Peyer's patch (tissue), 4 donors: ENCODE measurements at places on chromosomes 6 and 20. TPM values are rescaled to one million over a fixed set of nuclear protein-coding genes. Genes with fewer than 3 reads are reported as not detected.

DNA sequence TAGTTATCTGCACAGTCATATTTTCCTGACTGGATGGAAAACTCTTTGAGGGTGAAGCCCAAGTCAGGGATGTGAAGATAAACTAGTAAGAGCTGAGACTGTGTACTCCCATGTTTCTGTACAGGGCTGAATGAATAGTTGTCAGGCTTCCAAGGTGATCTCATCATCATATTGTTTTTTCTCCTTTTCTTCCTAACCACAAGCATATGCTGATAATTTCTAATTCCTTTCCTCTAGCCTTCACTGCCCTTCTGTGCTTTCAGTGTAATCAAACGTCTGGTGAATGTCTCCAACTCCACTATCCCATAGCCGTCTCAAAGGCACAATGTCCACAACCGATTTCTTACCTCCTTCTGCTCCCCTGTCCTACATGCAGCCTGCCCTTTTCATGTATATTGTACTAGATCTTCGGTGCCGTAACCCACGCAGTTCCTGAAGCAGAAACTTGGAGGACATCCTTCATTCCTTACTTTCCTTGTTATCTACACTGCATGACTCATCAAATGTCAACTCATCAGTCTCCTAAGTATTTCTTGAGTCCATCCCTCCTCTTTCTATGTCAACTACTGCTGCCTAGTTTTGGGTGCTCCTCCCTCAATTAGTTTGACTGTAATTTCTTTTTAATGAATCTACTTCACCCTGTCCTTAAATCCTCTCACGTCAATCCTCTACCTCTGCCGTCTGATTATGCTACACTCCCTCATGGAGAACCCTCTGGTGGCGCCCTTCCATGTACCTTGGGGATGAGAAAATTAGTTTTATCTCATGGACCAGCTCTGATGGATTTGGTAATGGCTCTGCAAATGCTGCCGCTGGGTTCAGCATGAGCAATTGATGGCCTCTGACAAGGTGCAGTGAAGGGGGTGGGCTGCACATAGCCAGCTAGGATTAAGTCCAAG is 21.9 kb downstream of the NCOA7 start:
- H3K4me1 ChIP-seq, result peaks cover 28% of the 10 kb centered on the region
- no peak overlapping the region for H3K27ac ChIP-seq
- no peak for DNase-seq
- no peaks in the 10 kb centered on the region for H3K36me3 ChIP-seq

DNA sequence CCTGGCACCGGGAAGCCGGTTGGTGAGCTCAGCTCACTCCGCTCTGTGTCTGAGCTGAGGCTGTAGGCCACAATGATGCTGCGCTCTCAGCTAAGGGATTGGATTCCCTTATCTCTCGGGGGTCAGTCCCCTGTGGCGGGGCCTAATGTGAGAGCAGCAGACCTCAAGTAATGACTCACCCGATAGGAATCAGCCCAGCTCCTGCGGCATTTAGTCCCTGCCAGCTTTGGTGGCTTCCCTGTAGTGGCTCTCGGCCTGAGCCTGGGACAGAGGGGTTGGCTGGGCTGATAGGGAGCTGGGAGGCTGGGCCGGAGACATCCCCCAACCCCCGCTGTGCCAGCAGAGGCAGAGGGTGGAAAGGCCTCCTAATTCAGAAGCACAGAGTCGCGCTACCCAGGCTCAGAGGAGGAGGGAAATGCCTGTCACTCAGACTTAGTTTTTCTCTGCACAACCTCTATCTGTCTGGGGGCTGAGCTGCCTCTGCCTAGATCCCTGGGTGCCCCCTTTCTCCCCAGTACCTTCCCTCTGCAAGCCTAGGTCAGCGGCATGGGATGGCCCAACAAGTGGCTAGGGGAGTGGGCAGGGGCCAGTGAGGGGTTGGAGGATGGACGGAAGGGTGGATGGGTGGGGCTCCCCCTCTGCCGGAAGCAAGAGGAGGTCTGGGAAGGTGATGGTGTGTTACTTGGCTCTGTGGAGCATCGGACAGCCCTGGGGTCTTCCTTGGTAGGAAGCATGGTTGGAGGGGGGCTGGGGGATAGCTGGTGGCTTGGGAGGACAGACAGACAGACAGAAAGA is 92.2 kb downstream of the CDH22 start:
- DNase-seq, result no peak
- H3K27ac ChIP-seq, result no peak overlapping the region
- H3K4me3 ChIP-seq, result no peak overlapping the region

DNA sequence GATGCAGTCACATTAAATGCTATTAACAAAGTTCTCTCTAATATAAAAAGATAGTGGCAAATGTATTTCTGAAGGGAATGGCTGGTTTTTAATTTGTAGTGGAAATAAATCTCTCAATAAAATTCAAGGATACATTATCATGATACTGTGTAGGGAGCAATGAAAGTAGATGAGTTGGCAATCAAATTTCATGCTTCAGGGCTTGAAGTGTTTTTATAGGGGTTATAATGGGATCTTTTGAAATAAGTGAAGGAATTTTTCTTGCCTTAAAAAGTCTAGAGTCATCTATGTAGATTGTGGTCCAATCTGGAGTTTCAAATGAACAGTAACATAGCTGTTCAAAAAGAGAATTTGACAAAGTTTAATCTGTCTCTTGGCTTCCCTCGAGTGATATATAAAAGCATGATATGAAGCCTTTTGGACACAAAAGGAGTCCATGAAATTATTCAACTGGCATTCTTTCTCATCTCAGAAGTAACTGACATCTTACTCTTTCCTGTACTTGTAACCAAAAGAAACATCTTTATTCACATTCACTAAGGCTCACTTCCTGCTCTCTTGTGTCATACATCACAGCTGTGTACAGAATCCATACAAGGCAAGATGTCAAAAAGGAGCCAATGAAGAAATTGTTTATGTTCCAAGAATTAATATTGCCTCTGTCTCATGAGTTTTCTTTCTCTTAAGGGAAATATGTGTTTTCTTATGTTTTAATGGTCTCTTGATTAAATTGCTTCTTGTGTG is 591.0 kb upstream of the GJE1 start:
- no peaks in the 10 kb centered on the region for H3K27me3 ChIP-seq
- no peak overlapping the region for H3K27ac ChIP-seq
- DNase-seq, result no peak
- no peaks in the 10 kb centered on the region for H3K4me1 ChIP-seq

DNA sequence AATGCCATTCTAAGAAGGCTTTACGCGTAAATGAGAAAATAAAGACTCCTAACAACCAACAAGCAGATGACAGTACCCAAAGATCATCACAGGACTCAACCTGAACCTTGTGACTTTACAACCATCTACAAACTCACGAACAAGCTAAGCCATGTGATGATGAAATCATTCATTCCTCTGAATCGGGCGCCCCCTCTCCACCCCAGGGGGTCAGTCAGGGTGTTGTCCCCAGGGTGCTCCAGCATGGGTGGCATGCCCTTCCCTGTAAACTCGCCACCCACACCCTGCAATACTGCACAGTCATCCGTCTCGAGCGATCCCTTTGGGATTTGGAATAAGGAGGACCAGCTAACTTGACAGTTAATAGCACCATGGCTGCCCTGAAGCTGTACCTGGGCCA is 12.6 kb downstream of the SERPINB6 start:
- no peak overlapping the region for H3K4me3 ChIP-seq
- no peak overlapping the region for H3K27ac ChIP-seq
- no peaks in the 10 kb centered on the region for H3K36me3 ChIP-seq

- H3K36me3 ChIP-seq, result no peaks in the 10 kb centered on the region
- peak overlapping the region; percentile 46 for H3K27ac ChIP-seq
- H3K4me1 ChIP-seq, result peaks cover 3% of the 10 kb centered on the region
- no peak overlapping the region for H3K4me3 ChIP-seq
- H3K27me3 ChIP-seq, result no peaks in the 10 kb centered on the region
Observed at GRCh38 chr6:37160922-37161778, 8.8 kb upstream of the PIM1 start.

DNA sequence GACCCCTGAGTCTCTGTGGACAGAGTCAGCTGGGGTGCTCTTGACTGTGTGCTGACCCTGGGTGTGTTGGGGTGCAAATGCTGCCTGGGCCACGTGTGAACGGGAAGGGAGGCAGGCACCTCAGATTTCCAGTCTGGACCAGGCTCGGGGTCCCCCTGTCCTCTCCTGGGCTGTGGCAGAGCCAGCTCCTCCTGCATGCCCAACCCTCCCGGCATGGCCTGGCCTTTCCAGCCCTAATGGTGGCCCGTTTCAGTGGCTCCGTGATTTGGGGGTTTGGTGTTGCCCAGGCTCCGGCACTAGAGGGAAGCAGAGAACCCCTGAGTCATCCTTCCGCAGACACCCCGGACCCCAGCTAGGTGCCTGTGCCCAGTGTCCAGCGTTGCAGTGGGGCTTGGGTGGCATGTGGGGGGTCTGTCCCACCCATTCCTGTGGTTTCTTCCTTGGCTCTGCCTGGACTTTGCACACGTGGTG is 9.1 kb downstream of the RBM38 start:
- no peaks in the 10 kb centered on the region for H3K27me3 ChIP-seq
- H3K4me3 ChIP-seq, result peak overlapping the region; percentile 14
- H3K36me3 ChIP-seq, result no peaks in the 10 kb centered on the region
- peaks cover 46% of the 10 kb centered on the region for H3K4me1 ChIP-seq
- DNase-seq, result peak; percentile 60

DNA sequence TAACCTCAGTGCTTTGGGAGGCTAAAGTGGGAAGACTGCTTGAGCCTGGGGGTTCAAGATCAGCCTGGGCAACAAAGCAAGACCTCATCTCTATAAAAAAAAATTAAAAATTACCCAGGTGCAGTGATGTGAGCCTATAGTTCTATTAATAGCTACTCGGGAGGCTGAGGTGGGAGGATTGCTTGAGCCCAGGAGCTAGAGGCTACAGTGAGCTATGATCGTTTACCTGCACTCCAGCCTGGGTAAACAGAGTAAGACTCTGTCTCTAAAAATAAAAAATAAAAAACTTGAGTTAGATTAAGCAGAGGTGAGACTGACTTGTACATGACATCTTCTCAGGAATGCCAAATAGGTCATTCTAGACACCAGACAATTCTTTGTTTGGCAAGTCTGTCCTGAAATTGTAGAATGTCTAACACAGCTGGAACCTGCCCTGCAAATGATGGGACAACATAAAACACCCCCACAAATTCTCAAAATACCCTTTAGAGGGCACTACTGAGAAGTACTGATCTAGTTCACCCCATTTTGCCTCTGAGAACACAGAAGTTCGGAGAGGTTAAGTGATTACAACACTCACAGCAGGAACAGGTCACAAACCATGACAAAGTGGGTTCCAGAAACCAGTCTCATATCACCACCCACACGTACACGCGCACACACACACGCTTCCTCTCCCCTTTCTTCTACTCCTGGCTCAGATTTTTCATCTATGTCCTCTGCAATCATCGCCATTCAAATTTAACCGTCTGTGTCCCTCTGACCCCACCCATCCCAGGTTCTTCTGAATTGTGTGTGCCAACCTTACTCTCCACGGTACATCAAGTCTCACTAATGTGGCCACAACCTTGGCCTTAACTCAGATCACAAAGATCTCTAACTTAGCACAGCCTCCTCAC is 38.3 kb downstream of the ARHGAP18 start:
- H3K36me3 ChIP-seq, result no peaks in the 10 kb centered on the region
- peaks cover 9% of the 10 kb centered on the region for H3K4me1 ChIP-seq
- H3K4me3 ChIP-seq, result no peak overlapping the region
- H3K27ac ChIP-seq, result peak overlapping the region; percentile 56
- no peaks in the 10 kb centered on the region for H3K27me3 ChIP-seq
- peak; percentile 79 for DNase-seq

- no peak overlapping the region for H3K27ac ChIP-seq
- H3K36me3 ChIP-seq, result no peaks in the 10 kb centered on the region
- no peak for DNase-seq
Observed at GRCh38 chr20:23461180-23461579, 8.5 kb upstream of the CST11 start.

DNA sequence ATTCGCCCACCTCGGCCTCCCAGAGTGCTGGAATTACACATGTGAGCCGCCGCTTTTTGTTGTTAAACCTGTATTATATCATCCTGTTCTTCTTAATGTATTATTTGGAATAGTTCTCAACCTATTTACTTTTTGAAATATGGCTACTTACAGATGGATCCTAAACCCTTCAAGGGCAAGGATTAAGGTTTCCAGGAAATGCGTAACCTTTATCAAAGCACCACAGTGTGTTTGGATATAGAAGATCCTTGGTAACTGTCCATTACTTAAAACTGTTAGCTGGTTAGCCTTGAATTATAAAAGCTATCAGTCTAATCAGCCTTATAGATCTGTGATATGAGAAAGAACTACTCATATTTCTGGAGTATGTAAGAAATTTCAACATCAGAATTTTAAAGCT is 12.3 kb upstream of the RPN2 start:
- H3K27ac ChIP-seq, result no peak overlapping the region
- no peak for DNase-seq
- H3K27me3 ChIP-seq, result no peaks in the 10 kb centered on the region
- no peak overlapping the region for H3K4me3 ChIP-seq

GRCh38 chr6:166419286-166419685 is 36.5 kb upstream of the MPC1 start:
- no peaks in the 10 kb centered on the region for H3K27me3 ChIP-seq
- H3K4me3 ChIP-seq, result no peak overlapping the region
- H3K4me1 ChIP-seq, result no peaks in the 10 kb centered on the region
- DNase-seq, result peak; percentile 78
- peaks cover 10% of the 10 kb centered on the region for H3K36me3 ChIP-seq
- peak overlapping the region; percentile 47 for H3K27ac ChIP-seq

DNA sequence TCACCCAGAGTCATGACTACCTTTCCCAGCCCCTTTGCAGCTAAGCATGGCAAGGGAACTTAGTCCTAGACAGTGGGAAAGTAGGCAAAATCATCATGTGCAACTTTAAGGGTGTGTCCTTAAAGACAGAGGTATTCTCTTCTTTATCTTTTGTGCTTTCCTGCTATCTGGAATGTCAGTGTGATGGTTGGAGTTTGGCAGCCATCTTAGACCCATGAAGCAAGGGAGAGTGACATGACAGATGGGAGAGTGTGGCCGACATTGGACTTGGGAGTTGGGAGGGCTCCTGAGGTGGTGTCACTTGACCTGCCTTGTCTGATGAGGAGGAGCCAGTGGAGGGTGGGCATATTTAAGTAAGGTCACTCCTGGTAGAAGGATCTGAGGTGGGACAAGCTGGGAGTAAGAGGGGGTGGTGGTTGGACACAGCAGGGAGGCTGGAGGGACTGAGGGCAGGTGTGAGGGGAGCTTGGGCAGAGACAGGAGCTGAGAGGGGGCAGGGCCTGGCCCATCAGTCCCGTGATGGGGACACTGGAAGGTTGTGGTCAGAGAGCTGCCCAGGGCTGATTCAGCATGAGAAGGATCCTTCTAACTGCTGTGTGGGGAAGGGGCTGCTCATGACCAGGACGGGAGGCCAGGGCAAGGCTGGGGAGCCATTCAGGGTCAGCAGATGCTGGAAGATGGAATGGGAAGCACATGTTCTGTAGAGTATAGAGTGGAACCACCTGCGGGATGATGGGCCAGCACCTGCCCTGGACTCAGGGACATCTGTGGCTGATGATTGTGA is 29.5 kb upstream of the SULF2 start:
- H3K4me1 ChIP-seq, result no peaks in the 10 kb centered on the region
- no peak overlapping the region for H3K4me3 ChIP-seq
- no peaks in the 10 kb centered on the region for H3K27me3 ChIP-seq
- no peak overlapping the region for H3K27ac ChIP-seq

IMPG1 gene
- total RNA-seq, result not detected

ARFRP1 gene
- 39.6 TPM for total RNA-seq

TREM1 gene
- total RNA-seq, result not detected

AVP gene
- total RNA-seq, result 5.8 TPM
